ENCODE measurements at places on chromosomes 7 and 10. TPM values are rescaled to one million over a fixed set of nuclear protein-coding genes. Genes with fewer than 3 reads are reported as not detected.

- no peak for DNase-seq
Observed at GRCh38 chr10:34262985-34263384, 552.1 kb downstream of the PARD3 start.

- peak; percentile 7 for DNase-seq
Observed at GRCh38 chr10:113169111-113169510, 219.1 kb downstream of the TCF7L2 start.

DNA sequence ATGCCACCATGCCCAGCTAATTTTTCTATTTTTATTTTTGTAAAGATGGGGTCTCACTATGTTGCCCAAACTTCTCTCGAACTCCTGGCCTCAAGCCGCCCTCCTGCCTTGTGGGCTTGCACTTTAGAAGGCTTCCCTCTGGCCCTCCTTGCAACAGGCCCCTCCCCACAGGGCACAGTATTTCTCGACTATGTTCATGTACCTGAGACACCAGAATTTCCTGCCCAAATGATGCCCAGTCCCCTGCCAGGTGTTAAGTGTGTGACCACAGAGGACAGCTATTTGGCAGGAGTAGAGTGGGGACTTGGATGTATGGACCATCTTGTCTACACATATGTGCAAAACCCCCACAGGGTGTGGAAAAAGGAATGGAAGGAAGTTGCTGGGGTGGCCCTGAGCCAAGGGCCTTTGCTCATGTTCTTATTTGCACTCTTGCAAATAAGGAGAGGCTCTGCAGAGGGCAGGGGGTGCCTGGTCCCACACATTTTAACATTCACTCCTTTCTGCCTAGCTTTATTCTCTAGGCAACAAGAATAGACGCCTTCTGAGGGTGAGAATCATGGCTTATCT, 168.4 kb upstream of the PODXL start:
- no peak for DNase-seq

DNA sequence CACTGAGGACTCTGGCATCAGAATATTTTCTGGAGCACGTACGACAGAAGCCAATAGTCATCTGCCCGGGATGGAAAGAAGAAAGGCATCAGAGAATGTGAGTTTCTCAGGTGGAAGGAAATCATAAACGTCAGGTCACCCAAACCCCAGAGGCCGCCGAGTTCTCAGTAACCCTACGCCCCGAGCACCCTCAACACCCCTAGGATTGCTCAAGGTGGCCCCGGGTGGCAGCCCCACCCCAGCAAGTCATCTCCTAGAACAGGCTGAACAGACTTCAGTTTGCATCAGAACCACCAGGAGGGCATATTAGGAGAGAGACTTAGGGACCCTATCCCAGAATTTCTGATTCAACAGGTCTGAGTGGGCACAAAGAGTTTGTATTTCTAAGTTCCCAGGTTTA, 117.6 kb downstream of the TNS3 start:
- DNase-seq: no peak

DNA sequence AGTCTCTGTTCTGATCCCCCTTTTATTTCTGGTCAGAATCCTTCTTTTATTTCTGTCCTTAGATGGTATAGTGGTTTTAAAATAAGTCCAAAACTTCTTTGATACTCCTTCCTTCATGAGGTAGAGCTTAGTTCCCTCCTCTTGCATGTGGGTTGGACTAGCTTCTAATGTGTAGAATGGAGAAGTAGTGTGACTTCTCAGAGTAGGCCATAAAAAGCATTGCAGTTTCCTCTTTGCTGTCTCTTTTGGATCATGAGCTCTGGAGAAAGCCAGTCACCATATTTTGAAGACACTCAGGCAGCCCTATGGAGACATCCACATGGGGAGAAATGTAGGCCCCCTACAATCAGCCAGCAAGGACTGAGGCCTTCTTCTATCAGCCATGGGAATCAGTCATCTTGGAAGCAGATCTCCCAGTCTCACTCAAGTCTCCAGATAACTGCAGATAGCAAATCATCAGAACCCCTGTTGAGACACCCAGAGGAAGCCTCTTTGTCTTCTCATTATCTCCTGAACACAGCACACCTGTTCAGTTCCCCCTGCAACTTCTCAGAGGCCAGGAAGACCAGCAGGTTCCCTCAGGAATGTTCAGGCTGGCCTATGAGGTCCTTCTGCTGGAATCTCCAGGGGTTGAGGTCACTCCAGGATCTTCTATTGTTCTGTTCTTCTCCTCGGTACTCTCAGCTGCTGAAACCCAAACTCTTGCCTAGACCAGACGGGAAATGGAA, 511.9 kb upstream of the ZMIZ1 start:
- no peak for DNase-seq

- DNase-seq: no peak
Observed at GRCh38 chr7:92854501-92855238, 18.3 kb upstream of the CDK6 start.

DNA sequence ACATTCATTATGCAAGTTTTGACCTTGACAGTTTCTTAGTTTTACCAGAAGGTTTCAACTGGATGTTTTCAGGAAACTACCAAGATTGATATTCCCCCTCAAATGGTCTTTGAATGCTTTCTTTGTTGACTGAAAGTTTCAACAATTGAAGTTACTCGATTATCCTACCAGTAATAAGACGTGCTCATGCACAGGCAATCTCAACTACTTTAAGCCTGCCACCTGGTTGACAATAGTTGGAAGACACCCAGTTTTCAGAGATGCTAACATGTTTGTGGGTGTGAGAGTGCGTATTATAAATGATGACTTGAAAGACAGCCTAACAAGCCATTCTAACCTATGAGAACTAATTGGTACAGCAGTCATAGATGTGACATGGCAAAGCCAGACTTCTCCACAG, 73.4 kb upstream of the ITPRID1 start:
- no peak for DNase-seq

DNA sequence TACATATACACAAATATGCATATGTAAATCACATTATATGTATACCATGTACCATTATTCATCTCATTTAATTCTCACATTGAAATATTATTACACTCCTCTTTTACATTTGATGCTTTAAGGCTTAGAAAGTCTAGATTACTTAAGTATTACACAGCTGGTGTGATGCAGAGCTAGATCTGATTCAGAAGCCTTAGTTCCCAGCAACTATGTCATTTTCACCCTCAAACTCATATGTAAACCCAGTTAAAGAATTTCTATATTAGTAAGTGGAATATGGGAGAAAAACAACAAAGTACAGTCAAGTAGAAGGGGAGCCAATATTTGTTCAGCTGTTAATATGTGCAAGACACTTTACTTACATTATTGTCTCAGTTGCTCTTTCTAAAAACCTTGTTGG, 74.3 kb upstream of the CSTF2T start:
- DNase-seq: no peak

The C10orf62 gene
- total RNA-seq: 0.34 TPM

- DNase-seq: peak; percentile 43
Observed at GRCh38 chr7:11373546-11374142, 400.0 kb downstream of the PHF14 start.

Data from dermis blood vessel endothelial cell (primary cell).